DMS79 treated with DMSO at 0.1 percent for 48 hours (cell line): ENCODE measurements at places on chromosomes 16 and 17.

DNA sequence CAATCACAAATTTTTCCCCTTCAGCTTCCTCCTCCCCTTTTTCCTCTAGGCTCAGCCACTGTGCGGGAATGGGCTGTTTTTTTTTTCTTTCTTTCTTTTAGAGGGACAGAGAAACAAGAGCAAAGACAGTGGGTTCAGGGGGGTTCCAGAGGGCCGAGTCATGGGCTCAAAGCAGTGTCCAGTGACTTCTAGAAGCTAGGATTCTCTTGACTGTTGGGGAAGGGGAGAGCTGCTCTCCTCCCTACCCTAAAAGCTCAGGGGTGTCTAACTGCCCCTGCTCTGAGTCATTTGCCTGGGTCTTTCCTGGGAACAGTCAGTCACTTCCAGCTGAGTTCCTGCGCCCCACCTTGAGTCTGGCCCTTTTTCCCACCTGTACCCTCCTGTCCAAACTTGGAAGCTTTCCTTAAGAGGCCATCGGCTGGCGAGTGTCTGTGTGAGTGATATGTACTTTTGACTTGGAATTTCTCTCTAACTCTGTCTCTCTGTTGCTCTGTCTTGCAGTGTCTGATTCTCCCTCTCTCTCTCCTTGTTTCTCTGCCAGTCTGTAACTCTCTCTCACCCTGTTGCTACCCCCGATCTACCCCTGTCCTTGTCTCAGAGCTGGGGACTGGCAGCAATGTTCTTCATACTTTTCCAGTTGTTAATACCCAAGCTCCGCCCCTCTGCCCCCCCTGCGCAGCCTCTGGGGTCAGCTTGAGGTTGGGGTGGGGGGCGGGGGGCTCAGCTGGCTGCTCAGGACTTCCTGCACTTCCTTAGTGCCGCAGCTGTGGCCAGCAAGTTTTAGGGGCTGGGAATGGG is 2.4 kb downstream of the THRA start:
- no peak for DNase-seq

- DNase-seq, result no peak
Observed at GRCh38 chr16:48960830-48961229, 320.8 kb downstream of the CBLN1 start.

DNA sequence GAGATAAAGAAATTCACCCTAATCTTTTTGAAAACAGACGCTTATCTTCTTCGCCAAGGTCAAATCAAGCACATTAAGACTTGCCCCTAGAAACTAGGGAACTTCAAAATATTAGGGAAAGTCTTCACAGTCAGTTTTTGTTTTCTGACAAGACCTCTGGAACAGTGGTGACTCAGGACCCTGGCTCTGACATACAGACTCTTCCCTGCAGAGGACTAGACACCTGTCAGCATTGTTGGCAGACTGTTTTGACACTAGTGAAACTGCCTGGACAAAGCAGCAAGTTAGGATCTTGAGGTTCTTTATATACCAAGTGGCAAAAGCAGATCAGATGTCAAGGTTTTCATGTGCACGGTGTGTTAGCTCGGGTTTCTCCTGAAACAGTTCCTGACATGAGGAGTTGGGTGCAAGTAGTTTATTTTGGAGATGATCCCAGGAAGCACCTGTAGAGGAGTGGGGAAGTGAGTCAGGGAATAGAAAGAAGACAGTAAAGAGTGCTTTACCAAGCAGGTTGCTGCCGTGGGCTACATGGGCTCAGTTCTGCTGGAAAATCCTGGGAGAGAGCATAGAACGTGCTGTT is 182.0 kb upstream of the IRX5 start:
- no peak for DNase-seq

DNA sequence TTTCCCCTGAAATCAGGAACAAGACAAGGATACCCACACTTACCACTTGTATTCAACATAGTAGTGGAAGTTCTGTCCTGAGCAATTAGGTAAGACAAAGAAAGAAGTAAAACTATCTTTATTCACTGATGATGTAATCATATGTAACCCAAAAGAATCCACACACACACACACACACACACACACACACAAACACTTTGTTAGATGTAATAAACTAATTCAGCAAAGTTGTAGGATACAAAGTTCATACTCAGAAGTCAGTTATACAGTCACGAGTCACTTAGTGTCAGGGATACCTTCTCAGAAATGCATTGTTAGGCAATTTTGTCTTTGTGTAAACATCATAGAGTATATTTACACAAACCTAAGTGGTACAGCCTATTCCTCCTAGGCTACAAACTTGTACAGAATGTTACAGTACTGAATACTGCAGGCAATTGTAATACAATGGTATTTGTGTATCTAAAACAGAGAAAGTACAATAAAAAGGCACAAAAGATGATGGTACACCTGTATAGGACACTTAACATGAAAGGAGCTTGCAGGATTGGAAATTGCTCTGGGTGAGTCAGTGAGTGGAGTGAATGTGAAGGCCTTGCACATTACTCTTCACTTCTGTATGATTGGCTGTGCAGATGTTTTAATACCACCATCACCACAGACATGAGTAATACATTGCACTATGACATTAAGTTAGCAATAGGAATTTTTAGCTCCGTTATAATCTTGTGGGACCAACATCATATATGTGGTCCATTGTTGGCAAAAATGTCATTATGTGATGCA is 370.1 kb downstream of the ZFHX3 start:
- no peak for DNase-seq

- no peak for DNase-seq
Observed at GRCh38 chr16:23640615-23640930, 537 bp downstream of the PALB2 start.

GRCh38 chr17:41987642-41988041 is 21.0 kb downstream of the CNP start:
- DNase-seq, result peak; percentile 21

DNA sequence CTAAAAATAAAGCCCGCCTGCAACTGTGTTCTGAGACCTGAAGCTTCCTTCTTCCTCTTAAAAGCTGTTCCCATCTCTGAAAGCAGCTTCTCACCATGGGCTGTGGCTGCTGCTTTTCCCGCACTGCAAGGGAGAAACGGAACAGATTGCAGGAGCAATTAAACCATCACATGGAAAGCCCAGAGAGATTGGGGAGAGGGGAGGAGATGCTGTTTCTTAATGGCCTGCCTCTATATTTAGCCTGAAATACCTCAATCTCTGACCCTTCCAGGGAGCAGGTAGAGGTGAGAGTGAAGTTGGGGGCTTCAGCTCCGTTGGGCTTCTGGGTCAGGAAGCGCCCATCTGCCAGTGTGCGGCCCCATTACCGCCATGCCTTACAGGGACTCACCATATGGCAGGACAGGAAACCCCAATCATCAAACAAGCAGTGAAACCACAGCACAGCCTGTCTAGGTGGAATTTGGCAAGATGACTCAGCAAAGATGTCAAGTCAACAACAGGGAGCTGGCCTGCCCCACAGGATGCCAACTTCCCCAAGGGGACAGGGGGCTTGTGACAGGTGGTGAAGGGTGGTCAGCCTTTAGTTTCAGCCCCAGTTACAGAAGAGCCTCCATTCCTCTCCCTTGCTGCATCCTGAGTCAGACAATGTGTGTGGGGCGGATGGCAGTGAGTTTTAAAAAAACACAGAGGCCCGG is 286.6 kb upstream of the CCL2 start:
- DNase-seq, result no peak

GRCh38 chr17:75987041-75987440 is 8.0 kb downstream of the TEN1 start:
- no peak for DNase-seq

DNA sequence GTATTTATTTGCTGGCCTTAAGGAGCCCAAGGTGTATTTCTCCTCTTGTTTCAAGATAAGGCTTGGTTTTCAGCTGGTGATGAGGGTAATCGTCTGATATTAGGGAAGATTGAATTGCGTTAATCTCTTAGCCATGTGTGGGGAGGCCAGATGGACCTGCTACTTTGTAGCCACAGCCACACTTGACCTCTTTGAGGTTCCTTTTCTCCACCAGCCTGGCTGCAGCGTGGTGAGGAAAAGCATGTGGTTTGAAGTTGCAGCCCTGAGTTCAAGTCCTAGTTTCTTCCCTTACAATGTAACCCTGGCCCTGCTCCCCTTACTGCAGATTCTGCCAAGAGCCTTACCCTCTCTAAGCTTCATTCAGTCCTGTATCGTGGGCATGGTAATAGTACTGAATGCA is 3.1 kb downstream of the MINK1 start:
- DNase-seq, result no peak

DNA sequence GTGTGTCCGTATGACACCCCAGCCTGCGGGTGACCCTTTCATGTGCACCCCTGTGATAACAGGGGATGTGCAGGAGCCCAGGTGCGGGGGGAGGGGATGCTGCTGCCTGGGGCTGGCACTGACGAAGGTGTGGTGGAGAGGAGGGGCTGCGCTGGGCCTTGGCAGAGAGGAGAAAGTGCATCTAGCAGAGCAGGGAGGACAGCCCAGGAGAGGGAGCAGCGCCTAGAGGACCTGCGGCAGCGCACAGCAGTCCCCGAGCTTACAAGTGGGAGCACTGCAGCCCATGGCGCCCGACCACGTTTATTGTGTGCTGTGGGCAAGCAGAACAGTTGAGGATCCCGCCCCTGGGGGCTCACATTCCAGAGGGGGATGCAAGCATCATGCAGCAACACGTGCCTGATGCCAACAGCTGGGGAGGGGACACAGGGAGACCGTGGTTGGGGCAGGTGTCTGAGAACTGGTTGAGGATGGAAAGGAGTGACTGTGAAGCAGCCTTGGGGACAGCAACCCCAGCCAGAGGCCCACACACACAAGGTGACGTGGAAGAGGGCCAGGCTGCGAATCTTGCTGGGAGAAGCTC is 10.9 kb upstream of the SLC7A5 start:
- peak; percentile 18 for DNase-seq

DNA sequence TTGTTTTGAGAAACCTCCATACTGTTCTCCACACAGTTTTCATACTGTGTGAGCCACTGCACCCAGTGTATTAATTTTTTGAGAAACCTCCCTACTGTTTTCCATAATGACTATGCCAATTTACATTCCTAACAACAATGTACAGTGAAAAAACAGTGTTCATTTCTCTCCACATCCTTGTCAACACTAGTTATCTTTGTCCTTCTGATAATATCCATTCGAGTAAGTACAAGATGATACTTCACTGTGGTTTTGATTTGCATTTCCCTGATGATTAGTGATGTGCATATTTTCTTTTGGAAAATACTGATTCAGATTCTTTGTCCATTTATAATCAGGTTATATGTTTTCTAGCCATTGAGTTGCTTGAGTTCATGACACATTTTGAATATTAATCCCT is 462.0 kb downstream of the CDH11 start:
- DNase-seq, result no peak

DNA sequence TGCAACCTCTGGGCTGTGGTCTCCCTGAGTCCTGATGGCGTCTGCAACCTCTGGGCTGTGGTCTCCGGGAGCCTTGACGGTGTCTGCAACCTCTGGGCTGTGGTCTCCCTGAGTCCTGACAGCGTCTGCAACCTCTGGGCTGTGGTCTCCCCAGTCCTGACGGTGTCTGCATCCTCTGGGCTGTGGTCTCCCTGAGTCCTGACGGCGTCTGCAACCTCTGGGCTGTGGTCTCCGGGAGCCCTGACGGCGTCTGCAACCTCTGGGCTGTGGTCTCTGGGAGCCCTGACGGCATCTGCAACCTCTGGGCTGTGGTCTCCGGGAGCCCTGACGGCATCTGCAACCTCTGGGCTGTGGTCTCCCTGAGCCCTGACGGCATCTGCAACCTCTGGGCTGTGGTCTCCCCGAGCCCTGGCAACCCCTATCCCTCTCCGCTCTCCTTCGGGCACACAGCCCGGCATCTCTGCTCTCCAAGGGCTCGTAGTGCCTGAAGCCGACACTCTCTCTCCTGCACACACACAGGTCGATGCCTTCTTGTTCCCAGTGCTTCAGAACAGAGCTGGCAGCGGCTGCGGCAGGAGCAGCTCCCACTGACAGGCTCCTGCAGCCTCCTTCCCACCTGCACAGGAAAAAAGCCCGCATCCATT is 45.6 kb downstream of the METRNL start:
- peak; percentile 38 for DNase-seq

DNA sequence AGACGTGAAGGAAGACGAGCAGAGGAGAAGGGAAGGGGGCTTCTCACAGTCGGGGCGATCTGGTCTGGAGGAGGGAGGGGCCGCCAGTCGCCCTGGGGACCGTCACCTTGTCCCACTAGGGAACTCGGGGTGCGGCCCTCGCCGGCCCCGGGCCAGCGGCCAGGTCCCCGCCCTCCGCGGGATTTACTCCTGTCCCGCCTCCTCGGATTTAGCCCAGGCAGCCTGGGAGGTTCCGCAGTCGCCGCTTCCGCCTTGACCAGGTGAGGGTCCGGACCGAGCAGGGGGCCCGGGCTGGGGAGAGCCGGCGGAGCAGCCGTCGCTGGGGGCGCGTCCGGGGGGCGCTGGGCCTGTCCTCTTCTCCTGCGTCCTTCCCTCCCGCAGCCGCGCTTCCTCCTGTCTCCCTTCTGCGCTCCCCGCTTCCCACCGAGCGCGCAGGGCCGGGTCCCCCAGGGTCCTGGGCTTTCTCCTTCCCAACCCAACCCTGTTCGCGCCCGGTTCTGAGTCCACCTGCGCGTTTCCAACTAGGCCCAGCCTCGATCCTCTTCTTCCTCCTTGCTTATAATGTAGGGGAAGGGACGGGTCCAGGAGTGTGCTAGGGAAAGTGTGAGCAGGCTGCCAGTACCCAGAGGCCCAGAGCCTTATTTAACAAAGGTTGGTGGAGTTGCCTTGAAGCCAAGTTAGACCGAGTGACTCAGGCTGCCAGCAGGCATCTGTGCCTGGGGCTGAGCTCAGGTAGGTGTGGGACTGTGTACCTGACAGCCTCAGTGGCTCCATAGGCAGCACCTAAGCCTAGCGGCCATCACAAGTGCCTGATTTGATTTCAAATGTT is at the start of gene TNK1:
TSS of gene TNK1 (plus strand) at position 235 of the 829 bp plus-strand sequence. CDS start 1,838 bp downstream, outside the sequence.
- peak; percentile 44 for DNase-seq

DNA sequence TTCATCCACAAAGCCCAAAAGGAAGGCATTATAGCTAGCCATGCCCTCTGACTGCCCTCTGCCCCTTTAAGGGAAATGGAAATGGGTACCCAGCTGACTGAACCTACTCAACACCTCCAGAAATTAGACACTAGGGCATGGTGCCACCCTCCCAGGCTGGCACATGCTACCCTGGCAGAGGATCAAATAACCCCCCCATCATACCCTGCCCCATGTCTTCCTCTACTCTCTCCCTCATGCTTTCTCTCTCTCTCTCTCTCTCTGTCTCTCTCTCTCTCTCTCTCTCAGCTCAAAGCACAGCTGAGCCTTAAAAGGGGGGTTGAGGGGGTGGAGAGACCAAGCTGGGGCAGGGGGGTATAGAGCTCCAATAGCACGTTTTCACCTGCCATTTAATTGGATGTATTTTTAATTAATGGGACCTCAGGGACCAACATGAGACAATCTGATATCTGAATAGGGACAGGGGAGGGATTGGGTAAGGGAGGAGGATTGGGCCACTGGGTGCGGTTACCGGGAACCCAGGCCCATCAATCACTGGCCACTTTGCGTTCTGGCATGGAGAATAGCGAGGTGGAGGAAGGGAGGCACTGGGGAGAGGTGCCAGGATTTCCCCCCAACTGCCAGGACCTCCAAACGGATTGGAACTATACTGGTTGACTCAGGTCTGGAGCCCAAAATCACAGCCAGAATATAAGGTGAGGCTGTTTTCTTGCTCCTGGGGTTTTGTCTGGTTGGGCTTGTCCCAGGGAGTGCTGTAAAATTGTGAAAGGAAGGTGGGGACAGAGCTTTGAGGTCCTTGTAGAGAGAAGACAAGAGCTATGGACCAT is 57.8 kb downstream of the NEUROD2 start:
- no peak for DNase-seq
